ENCODE measurements at places on chromosomes 13 and 19.

DNA sequence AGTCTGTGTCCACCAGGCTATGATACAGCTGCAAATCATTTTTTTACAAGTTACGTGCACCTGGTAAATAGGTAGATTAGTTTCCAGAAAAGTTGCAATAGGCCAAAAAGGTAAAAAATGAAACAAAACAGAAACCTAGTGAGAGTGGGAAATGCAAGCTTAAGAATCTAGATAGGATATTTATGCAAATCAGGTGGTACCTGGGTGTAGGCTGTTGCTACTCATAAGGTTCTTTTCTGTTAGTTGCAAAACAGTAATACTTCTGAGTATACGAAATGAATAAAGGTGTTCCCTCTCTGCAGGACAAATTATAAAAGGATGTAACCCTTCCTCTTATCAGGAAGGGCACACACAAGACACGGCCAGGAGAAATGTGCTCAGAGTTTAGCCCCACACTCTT lies 97.9 kb downstream of the UGGT2 start:
- H3K27me3 ChIP-seq: no peaks in the 10 kb centered on the region
- no peak for DNase-seq
- no peak overlapping the region for H3K27ac ChIP-seq
- no peaks in the 10 kb centered on the region for H3K4me1 ChIP-seq
- no peak overlapping the region for H3K4me3 ChIP-seq

DNA sequence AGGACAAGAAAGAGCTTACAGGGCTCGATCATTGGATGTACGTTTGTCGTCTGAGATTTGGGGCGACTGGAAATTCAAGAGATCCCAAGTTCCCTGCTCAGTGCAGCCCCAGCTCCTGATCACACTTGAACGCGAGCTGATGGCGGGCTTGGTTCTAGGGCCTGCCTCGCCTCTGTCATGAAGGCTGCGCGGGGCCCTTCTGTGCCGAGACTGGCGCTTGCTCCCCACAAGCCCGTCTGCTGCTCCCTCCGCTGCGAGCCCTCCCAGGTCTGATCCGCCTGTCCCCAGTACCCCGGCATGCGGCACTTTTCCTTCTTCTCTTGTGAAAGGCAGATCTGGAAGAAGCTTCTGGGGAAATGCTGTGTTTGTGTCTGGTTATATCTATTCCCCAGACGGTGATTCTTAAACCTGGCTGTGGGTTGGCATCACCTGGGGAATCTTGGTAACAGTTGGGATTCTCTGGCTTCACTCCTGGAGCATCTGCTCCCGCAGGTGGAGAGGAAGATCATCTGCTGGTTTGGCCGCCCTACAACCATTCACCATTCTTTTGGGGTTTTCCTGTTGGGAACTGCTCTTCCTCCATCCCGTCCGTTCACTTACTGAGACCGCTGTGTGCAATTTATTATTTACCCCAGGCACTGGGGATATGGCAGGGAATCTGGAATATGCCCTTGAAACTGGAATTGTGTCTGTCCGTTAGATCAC lies 43.6 kb downstream of the SIPA1L3 start:
- H3K27me3 ChIP-seq: no peaks in the 10 kb centered on the region
- H3K4me3 ChIP-seq: no peak overlapping the region
- H3K4me1 ChIP-seq: peaks cover 12% of the 10 kb centered on the region
- H3K36me3 ChIP-seq: peaks cover 4% of the 10 kb centered on the region
- DNase-seq: no peak

DNA sequence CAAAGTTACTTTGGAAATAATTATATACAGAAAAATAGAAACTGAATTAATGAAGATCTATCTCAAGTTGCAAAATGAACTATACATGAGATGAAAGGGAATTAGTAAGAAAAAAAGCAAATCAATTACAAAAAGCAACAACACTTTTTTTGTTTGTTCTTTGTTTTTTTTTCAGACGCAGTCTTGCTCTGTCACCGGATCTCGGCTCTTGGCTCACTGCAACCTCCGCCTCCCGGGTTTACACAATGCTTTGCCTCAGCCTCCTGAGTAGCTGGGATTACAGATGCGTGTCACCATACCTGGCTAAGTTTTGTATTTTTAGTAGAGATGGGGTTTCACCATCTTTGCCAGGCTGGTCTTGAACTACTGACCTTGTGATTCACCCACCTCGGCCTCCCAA lies 2.2 kb downstream of the ZNF415 start:
- no peaks in the 10 kb centered on the region for H3K27me3 ChIP-seq
- no peak overlapping the region for H3K27ac ChIP-seq
- H3K4me1 ChIP-seq: peaks cover 7% of the 10 kb centered on the region
- no peaks in the 10 kb centered on the region for H3K36me3 ChIP-seq

DNA sequence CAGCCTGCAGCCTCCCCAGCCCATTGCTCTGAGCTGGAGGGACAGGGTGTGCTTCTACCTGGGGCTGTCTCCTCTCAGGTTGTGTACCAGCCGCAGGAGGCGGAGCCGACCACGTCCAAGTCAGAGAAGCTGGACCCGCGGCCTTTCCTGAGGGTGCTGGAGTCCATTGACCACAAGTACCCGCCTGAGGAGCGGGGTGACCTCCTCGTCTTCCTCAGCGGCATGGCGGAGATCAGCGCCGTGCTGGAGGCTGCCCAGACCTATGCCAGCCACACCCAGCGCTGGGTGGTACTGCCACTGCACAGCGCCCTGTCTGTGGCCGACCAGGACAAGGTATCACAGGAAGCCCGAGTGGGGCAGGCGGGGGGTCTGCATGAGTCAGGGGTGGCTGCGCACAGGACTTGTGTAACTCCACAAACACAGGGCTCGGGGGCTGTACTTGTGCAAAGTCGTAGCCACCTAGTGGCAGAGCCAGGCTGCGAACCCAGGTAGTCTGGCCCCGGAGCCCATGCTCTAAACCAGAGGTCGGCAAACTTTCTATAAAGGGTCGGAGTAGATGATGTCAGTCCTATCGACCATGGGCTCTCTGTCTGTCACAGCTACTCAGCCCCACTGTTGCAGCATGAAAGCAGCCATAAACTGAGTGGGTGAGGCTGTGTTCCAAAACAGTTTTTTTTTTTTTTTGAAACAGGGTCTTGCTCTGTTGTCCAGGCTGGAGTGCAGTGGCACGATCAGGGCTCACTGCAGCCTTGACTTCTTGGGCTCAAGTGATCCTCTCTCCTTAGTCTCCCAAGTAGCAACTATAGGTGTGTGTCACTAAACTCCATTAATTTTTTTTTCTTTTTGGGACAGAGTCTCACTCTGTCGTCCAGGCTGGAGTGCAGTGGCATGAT lies 8.9 kb downstream of the DHX34 start:
- no peaks in the 10 kb centered on the region for H3K27me3 ChIP-seq
- H3K36me3 ChIP-seq: peaks cover 85% of the 10 kb centered on the region
- H3K4me3 ChIP-seq: no peak overlapping the region
- H3K4me1 ChIP-seq: peaks cover 1% of the 10 kb centered on the region
- no peak for DNase-seq

GRCh38 chr19:38425810-38426466 lies at the start of gene RASGRP4:
TSS of gene RASGRP4 (minus strand) at chr19:38426219. CDS start at chr19:38426091, 128 bp downstream.
- no peak within 1 kb of the TSS for H3K4me3 ChIP-seq
- DNase-seq: no peak
- no peaks in the 10 kb centered on the region for H3K4me1 ChIP-seq
- H3K27me3 ChIP-seq: peaks cover 67% of the 10 kb centered on the region

Data from mesenchymal stem cell (in vitro differentiated cells and primary cell).